ENCODE measurements at places on chromosomes 12 and 14.
A peak's percentile ranks its signal among the peaks of the same experiment; 100 is the strongest.

DNA sequence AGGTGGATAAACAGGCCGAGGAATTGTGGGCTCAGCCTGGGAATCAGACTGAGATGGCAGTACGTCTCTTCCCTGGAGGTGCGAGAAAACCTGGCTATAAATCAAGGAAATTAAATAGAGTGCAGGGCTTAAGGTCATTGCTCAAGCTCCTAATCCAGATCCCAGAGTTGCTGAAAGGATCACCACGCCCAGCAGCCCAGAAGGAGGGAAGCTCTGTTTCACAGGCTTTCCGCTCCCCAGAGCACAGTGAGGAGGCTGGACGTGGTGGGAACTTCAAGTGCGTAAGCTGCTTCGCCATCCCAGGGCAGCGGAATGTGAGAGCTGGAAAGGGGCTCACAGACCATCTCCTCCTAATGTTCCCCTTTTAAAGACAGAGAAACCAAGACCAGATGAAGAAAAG lies 651.6 kb upstream of the TBX3 start:
- no peak for DNase-seq

DNA sequence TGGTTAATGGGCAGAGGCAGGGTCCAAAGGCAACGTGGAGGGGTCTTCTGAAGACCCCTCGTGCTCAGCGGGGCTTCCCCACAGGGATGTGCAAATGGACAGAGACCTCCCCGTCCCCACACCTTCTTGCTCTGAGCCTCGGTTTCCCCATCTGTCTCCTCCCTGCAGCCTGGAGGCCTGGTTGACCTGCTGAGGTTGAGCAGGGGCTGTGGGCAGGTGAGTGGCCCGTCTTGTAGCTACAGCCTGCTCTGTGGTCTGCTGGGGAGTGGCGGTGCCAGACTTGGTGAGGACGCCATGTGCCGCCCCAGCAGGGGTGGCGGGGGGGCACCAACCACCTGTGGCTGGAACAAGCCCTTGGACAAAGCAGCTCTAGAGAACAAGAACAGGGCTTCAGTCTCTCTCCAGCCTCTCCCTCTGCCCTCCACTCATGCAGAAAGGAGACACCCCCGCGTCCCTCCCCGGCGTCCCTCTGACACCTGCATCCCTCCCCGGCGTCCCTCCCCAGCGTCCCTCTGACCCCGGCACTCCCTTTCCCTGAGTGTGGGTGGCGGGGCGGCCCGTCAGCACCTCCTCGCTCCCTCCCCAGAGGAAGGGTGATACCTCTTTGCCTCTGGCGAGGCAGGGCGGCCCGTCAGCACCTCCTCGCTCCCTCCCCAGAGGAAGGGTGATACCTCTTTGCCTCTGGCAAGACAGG lies 83.7 kb downstream of the NOC4L start:
- DNase-seq: no peak

GRCh38 chr12:77232045-77232444 lies 166.7 kb upstream of the E2F7 start:
- DNase-seq: no peak

GRCh38 chr12:26188127-26188526 lies 7.2 kb upstream of the SSPN start:
- no peak for DNase-seq

DNA sequence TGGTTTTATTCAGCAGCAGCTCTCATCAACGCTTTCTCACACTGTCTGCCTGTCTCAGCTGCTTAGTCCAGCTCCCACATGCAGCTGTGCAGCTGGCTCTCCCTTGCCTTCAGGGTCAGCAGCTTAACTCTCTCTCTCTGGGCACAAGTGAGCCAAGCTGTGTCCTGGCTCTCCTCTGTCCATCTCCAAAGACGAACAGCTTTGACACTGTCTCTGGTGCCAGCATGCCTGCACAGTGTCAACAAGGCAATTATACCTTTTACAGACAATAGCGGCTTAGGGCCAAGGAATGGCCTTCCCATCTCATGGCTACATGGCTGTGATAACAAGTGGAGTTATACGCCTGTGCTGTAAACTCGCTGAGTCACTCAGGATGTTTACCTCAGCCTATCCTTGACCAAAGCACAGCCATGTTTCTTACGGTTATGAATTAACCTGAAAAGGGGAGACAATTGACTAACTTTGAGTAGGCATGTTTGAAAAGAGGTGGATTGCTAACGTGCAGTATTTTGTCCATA lies 38.4 kb upstream of the MANSC4 start:
- DNase-seq: no peak

GRCh38 chr12:86723326-86723725 lies 467.1 kb upstream of the MGAT4C start:
- no peak for DNase-seq

- DNase-seq: no peak
Observed at GRCh38 chr12:15710860-15711510, 78.2 kb downstream of the EPS8 start.

- peak; percentile 80 for DNase-seq
Observed at GRCh38 chr12:10213168-10214135, 775 bp downstream of the GABARAPL1 start.

- DNase-seq: no peak
Observed at GRCh38 chr14:24399447-24399822, 632 bp downstream of the NYNRIN start.

DNA sequence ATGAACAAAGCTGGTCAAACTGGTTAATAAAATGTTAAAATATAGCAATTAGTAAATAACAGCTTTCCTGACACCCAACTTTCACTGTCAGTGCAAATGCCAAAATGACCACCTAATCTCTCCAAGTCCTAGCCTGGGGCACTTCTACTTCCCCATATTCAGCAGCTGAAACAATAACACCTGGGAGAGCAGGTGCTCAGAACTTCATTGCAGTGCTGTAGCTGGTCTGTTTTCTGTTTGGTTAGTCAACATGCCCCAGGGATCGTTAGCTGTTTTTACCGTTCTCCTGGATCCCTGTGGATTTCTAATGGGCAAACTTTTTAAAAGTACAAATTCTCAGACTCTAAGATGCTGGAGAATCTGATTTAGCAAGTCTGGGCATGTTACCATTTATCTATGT lies 759.7 kb downstream of the GALC start:
- no peak for DNase-seq

- no peak for DNase-seq
Observed at GRCh38 chr12:94841177-94841576, 162.3 kb downstream of the NDUFA12 start.

GRCh38 chr14:58638231-58639197 lies 752 bp downstream of the DACT1 start:
- peak; percentile 64 for DNase-seq

DNA sequence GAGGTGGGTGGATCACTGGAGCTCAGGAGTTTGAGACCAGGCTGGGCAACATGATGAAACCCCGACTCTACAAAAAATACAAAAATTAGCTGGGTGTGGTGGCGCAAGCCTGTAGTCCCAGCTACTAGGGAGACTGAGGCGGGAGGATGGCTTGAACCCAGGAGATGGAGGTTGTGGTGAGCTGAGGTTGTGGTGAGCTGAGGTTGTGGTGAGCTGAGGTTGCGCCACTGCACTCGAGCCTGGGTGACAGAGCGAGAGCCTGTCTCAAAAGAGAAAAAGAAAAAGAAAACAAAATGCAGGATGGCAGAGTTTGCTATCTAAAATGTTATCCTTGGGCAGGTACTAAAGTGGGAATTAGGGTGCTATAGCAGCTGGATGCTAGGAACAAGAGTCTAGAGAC lies 10.8 kb upstream of the GPRC5A start:
- DNase-seq: no peak

DNA sequence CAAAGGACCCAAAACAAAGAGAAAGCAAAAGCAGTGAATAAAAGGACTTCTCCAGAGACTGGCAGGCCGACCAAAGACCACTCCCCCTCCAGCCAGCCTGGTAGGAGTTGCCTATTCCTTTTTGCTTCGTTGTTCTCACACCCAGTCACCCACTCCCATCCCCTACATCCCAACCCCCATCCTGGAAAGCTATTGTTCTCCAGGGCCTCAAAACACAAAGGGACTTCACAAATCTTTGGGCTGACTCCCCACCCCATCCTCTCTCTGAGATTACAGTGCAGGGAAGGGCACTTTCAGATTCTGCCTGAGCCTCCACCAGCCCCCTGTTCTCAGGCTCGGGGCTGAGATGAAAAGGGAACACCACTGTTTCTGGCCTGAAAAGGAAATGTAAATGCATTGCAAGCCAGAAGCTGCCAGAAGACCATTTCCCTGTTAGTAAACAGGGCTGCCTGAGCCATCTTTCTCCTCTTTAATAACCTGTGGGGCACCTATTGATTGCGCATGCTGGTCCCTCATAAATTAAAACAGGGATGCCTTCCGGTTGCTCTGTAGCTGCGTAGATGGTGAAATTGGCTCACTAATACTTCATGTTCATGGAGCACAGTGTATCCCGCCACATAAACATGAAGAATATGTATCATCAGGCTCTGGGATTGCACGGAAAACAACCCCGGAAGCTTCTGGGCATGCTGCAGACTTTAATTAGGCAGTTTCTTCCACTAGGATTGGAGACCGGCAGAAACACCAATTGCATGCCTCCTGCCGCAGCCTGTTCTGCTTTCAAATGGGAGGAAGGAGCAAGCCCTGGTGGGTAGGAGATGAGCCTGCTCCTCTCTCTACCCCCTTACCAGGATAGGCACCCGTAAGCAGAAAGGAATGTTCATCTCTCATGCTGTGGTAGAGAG lies 130.3 kb upstream of the FUT8 start:
- DNase-seq: peak; percentile 95

GRCh38 chr12:77720258-77720657 lies 110.4 kb upstream of the NAV3 start:
- no peak for DNase-seq

DNA sequence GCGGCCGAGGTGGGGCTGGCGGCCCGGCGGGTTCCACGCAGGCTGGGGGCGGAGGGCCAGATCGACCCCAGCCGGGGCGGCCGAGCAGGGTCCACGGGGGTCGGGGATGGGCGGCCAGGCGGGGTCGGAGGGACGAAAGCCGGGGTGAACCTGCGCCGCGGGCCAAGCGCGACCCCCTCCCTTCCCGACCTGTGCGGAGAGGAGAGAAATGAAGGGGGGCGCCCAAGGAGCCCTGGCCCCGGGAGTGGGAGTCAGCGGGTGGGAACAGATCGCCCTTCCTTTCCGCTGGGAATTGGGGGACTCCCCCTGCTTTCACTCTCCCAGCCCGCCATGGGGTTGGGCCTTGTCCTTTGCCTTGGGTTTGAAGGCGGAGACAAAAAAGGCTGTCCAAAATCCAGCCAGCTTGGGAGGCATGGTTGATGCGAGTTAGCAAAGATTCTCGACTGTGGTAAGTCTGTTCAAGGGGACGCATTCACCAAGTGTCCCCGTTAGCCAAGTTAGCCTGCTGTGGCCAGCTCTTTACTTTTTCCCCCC lies 559 bp upstream of the CKAP4 start:
- no peak for DNase-seq

- DNase-seq: no peak
Observed at GRCh38 chr14:31096255-31096654, 70.1 kb upstream of the STRN3 start.

DNA sequence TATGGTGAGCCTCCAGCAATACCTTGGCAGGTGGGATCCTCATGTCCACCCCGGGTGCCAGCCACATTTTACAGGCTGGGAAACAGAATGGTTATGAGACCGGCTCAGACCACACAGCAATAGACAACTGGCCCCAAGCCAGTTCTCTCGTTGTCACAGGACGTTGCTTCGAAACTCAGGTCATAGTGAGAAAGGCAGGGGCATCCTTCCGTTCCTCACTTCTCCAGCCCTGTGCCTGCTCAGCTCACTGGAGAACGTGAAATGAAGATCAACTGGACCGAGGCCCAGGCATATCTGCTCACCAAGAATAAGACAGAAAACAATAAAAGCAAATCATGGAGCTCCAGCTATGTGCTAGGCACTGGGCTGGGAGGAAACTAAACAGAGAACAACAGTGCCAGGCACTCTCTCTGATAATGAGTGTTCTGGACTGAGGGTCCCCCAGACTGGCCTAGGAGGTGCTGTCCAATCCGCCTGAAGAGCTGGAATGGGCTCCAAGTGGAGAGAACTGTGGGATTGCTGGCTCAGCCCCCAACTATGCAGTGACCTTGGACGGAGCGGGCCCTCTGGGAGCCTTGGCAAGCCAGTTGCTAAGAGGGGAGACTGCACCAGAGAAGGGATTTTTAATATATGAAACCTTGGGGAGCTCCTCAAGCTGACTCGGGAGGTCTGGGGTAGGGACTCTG lies 18.8 kb upstream of the FAIM2 start:
- no peak for DNase-seq

- no peak for DNase-seq
Observed at GRCh38 chr12:76888775-76889174, 10.0 kb upstream of the CSRP2 start.

DNA sequence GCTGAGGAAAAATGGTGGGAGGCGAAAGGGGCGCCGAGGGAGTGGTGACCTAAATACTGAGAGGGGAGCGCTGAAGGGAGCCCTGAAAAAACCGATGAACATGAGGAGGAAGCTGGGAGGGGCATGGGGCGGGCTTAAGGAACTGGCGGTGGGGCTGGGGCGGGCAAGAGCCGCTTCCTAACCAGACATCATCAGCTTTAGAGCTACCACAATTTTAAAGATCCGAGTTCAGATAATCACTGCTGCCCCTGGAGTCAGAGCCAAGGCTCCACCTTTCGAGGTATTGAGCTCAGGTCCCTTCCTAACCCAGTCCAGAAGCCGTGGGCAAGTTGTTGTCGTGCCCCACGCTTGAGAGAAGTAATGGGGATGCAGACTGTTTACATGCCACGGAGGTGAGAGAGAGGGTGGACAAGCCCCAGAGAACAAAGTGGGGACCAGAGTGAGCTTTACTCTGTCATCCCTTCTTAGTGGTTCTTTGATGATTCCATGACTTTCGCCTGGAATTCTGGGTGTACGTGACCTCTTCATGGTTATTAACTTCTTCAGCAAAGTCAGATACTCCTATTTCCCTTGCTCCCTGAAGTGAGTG lies 393 bp downstream of the ORMDL2 start:
- no peak for DNase-seq

DNA sequence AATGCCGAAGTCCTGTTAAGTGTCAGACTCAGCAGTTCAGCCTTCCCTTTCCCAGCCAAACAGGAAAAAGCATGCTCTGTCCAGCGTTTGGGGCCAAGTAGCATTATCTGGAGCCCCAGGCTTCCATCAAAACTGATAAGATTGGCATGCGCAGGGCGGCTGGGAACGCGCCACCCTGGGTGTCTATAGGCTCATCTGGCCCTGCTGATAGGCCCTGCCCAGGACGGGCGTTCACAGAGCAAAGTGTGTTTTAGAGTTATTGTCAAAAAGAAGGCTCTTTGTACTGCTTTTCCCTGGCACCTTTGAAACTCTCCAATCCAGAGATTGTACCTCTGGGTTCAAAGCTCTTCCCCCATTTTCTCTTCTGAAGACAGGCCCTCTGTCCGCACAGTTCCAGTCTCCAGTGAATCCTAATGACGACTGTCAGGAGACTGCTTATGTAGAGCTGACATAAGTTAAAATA lies at the start of gene ART4:
Gene ART4, minus strand, starts transcription at position 102 of the 463 bp plus-strand sequence. CDS start 413 bp downstream, outside the sequence.
- no peak for DNase-seq

- peak; percentile 51 for DNase-seq
Observed at GRCh38 chr14:75273272-75274049, 5.2 kb upstream of the FOS start.

Data from Ammon's horn (tissue), 1 donor.